ENCODE measurements at places on chromosomes 13 and 19. TPM values are rescaled to one million over a fixed set of nuclear protein-coding genes. Genes with fewer than 3 reads are reported as not detected.

DNA sequence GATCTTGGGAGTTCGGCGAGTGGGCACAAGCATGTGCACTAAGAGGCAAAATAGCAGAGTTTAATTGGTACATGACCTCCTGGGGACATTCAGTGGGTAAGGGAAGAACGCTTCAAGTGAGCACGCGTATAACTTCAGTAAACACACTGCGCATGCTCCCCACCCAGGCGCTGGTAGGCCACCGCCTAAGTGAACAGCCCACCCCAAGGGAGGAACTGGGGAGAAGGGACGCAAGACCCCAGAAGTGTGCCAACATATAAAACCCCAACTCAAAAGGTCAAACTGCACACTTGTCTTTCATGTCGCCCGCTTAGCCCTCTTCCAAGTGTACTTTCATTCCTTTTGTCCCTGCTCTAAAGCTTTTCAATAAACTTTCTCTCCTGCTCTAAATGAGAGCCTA is 10.5 kb upstream of the NTN5 start:
- no peaks in the 10 kb centered on the region for H3K27me3 ChIP-seq
- no peak overlapping the region for H3K27ac ChIP-seq
- H3K4me3 ChIP-seq: peak overlapping the region; percentile 20
- DNase-seq: no peak

DNA sequence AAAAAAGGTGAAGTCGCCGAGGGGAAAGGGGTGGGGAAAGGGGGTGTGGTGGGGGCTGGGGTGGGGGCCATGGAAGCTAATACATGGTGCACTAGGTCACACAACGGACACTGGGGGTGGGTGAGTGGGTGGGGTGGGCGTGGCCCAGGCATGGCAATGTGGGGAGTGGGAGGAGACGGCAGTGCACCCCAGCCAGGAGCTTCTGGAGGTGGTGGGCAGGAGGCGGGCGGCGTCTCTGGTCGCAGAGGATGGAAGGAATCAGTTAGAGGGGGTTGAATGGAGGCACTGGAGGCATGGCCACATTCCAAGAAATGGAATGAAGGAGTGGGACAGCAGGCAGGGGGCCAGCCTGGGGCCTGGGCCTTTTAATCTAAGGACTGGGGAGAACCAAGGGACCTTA is 19.2 kb upstream of the NANOS2 start:
- no peak overlapping the region for H3K4me3 ChIP-seq
- no peaks in the 10 kb centered on the region for H3K27me3 ChIP-seq

- H3K4me3 ChIP-seq: no peak overlapping the region
- H3K36me3 ChIP-seq: no peaks in the 10 kb centered on the region
- H3K27me3 ChIP-seq: no peaks in the 10 kb centered on the region
- DNase-seq: no peak
- no peaks in the 10 kb centered on the region for H3K4me1 ChIP-seq
- H3K27ac ChIP-seq: no peak overlapping the region
Observed at GRCh38 chr13:106104281-106104901, 431.1 kb downstream of the EFNB2 start.

DNA sequence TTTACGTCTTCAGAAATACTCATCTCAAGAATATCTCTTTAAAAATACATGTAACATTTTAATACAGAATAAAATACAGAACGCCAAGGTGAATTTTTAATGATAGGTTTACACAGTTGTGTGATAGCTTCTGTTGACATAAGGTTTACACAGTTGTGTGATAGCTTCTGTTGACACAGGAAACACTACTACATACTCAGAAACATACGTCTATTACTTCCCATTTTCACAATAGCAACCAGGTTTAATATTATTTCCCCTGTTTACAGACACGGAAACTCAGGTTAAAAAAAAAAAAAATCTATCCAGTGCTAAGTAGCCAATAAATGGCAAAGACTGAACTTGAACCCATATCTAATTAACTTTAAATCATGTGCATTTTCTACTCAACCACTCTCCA is 571.2 kb downstream of the LIG4 start:
- H3K36me3 ChIP-seq: no peaks in the 10 kb centered on the region
- H3K4me3 ChIP-seq: no peak overlapping the region
- no peak for DNase-seq
- H3K4me1 ChIP-seq: no peaks in the 10 kb centered on the region

- H3K36me3 ChIP-seq: no peaks in the 10 kb centered on the region
- no peaks in the 10 kb centered on the region for H3K4me1 ChIP-seq
- H3K27me3 ChIP-seq: no peaks in the 10 kb centered on the region
- H3K27ac ChIP-seq: no peak overlapping the region
- H3K4me3 ChIP-seq: no peak overlapping the region
Observed at GRCh38 chr19:14342809-14343208, 38.4 kb upstream of the ADGRE5 start.

DNA sequence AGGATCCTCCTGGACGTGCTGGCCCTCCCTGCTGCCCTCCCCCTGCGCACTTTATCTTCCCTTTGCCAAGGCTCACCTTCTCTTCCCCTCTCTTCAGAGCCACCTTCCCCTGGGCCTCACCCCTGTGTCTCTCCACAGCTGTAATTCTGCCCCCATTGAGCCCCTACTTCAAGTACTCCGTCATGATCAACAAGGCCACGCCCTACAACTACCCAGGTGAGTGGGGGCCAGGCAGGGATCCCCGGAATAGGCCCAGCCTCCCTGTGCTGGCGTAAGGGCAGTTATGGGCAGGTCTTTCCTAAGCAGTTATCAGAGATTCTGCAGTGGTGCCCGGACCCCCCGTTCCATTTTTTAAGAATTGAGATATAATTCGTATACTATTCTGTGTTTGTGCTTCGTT is 3.1 kb downstream of the NDUFA3 start:
- peaks cover 45% of the 10 kb centered on the region for H3K36me3 ChIP-seq
- peak; percentile 39 for DNase-seq
- no peaks in the 10 kb centered on the region for H3K4me1 ChIP-seq
- H3K4me3 ChIP-seq: no peak overlapping the region
- H3K27me3 ChIP-seq: no peaks in the 10 kb centered on the region

DNA sequence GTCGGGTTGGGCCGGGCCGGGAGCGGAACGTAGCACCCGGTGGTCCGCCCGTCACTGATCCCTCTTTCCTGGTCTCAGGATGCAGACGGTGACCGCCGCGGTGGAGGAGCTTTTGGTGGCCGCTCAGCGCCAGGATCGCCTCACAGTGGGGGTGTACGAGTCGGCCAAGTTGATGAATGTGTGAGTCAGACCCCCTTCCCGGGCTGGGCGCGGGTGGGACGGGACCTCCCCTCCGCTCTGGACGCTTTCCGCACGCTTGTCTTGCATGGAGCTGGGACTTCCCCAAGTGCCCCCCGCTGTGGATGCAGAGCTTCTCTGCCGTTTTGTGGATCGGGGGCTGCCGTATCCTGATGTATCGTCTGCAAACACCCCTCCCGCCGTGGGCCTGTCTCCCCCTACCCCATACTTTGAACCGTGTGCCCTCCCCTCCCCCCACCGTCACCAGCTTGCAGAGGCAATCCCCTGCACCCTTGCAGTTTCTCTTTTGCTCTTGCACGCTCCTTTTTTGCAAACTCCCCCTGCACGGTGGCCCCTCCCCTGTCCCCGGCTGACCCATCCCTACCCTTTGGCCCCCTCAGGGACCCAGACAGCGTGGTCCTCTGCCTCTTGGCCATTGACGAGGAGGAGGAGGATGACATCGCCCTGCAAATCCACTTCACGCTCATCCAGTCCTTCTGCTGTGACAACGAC is 669 bp downstream of the GADD45B start:
- no peaks in the 10 kb centered on the region for H3K27me3 ChIP-seq
- H3K4me1 ChIP-seq: peaks cover 21% of the 10 kb centered on the region
- peak overlapping the region; percentile 96 for H3K27ac ChIP-seq

DNA sequence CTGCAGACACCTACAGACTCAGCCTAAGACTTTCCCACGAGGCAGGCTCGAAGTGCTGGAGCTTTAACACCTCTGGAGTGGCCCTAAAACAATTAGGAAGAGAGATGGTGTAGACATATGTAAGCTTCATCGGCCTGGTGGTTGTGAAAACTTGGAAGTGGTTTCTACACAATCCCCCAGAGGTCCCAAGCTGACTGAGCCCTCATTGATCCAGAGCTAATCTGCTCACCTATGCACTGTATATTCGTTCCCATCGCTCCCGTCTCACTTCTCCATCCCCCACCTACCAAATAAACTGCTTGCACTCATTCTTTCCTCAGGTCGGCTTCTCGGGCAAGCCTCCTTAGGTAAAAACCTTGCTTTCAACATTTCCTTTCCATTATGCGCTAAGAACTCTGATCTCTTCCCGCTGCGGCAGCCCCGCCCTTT is 767 bp upstream of the ZNF793 start:
- no peaks in the 10 kb centered on the region for H3K27me3 ChIP-seq
- H3K36me3 ChIP-seq: no peaks in the 10 kb centered on the region
- no peaks in the 10 kb centered on the region for H3K4me1 ChIP-seq
- peak overlapping the region; percentile 88 for H3K27ac ChIP-seq
- no peak for DNase-seq

DNA sequence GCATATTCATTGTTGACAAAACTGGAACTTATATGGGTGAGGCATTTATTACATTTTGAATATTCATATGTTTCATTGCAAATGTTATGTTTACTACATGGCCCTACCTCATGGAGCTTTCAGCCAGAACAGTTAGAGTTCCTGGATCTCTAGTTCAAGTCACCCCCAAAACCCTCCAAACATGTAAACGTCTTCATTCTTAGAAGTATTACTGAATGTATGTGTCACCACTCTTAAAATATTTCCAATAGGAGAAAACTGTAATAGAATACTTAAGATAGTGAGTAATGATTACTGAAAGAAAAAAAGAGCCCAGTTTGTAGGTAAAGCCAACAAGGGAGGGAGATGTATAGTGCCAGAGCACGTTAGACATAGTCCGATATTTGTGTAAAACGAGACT is 23.5 kb downstream of the URI1 start:
- no peaks in the 10 kb centered on the region for H3K36me3 ChIP-seq
- no peaks in the 10 kb centered on the region for H3K27me3 ChIP-seq
- H3K27ac ChIP-seq: no peak overlapping the region
- DNase-seq: no peak

DNA sequence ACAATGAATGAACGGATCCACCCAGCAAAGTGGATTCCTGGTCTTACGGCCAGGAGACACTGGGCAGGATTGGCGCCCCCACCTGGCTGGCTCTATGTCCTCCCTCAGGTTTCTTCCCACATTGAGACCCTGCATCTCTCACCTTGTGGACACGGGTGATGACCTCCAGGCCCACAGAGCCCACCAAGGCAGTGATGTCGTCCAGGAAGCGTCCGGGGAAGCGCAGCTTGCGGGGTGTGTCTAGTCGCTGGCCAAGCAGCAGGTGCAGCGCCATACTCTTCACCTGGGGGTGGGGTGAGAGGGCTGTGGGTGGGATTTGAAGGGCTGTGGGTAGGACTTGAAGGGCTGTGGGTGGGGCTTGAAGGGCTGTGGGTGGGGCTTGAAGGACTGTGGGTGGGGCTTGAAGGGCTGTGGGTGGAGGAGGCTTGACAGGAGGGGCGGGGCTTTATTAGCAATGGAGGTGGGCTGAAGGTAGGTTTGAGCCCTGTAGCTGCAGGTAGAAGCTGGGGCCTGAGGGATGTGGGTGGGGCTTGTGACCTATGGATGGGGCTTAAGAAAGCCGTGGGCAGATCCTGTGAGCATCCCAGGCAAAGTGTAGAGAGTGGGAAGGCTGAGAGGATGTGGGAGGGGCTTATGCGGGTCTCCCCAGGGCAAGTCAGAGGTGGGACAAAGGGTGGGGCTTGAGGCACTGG is 12.1 kb upstream of the ANGPTL8 start:
- H3K27ac ChIP-seq: no peak overlapping the region
- peaks cover 45% of the 10 kb centered on the region for H3K36me3 ChIP-seq
- H3K4me3 ChIP-seq: no peak overlapping the region

DNA sequence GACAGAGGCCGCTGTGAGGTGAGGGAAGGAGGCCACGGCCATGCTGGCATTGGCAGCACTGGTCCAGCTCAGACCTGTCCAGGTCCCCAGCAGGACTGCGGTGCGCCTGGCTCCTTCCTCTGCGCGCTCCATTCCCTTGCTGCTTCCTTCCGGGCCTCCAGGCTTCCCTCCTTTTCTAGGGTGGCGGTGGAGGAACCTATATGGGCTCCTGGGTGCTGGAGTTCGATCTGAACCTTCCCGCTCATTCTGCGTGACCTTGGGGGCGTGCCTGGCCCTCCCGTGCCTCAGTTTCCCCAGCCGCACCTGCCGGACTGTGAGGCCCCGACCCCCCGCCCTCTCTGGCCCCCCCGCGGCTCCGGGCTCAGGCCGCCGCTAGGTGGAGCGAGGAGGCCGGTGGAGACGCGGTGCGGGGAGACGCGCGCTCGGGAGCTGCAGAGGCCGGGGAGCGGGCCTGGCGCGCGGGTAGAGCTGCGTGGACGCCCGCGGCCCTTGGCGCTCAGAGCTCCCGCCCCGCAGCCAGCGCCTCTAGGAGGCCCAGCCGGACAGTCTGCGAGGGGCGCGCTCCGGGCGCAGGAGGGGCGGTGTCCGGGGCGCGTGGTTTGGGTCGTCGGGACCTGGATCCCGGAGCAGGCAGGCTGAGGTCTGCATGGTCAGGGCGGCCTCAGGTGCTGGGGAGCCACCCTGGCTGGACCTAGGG is 29.9 kb downstream of the EFNA2 start:
- no peaks in the 10 kb centered on the region for H3K4me1 ChIP-seq
- H3K4me3 ChIP-seq: peak overlapping the region; percentile 38
- H3K36me3 ChIP-seq: no peaks in the 10 kb centered on the region
- H3K27me3 ChIP-seq: peaks cover 44% of the 10 kb centered on the region
- H3K27ac ChIP-seq: no peak overlapping the region

GRCh38 chr13:107907065-107907805 is 308.1 kb downstream of the LIG4 start:
- H3K27me3 ChIP-seq: no peaks in the 10 kb centered on the region
- no peak overlapping the region for H3K4me3 ChIP-seq
- H3K27ac ChIP-seq: no peak overlapping the region
- no peak for DNase-seq

DNA sequence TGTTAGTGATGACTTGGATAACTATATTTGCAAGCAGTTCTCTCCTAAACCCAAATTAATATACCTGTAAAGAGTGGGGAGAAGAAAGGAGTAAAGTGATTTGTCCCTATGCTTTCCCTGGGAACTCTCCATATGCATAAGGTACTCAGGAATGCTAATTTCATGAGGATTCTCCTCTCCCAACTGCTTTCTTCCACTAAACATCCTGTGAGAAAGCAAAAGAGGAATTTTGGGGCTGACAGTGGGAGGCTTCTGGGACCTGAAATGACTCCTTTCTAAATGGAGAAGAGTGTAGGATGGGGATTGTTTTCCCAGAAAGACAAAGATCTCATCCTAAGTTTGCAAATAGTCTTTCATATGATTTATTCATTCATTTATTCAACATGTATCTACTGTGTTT is 250.5 kb downstream of the TDRD3 start:
- H3K4me1 ChIP-seq: no peaks in the 10 kb centered on the region
- H3K27me3 ChIP-seq: no peaks in the 10 kb centered on the region
- no peaks in the 10 kb centered on the region for H3K36me3 ChIP-seq
- H3K4me3 ChIP-seq: no peak overlapping the region
- no peak overlapping the region for H3K27ac ChIP-seq

The EPS8L1 gene
- total RNA-seq: not detected

The CEACAM21 gene
- total RNA-seq: 2.2 TPM

The TUBA3C gene
- not detected for total RNA-seq

The SRRM5 gene
- not detected for total RNA-seq
